Activated effector memory CD4-positive, alpha-beta T cell treated with Interleukin-2 at 50 U/mL for 16 hours (primary cell): ENCODE measurements at places on chromosomes 6 and 20.

DNA sequence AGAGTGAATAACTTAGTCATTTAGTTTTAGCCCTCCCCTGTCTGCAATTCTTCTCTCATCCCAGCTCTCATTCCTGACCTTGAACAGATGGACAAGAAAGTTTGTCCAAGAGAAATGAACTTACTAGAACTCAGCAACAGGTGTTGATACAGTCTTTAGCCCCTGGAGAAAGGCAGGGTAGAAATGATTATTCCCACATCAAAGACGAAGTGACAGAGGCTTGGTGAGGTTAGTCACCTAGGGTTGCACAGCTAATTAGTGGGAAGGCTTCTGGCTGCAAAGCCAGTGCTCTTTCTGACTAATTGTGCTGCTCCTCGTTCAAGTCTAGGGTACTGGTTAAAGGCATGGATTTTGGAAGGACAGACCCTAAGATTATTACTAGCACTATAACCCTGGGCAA, 4.5 kb downstream of the ZDHHC14 start:
- DNase-seq = no peak

DNA sequence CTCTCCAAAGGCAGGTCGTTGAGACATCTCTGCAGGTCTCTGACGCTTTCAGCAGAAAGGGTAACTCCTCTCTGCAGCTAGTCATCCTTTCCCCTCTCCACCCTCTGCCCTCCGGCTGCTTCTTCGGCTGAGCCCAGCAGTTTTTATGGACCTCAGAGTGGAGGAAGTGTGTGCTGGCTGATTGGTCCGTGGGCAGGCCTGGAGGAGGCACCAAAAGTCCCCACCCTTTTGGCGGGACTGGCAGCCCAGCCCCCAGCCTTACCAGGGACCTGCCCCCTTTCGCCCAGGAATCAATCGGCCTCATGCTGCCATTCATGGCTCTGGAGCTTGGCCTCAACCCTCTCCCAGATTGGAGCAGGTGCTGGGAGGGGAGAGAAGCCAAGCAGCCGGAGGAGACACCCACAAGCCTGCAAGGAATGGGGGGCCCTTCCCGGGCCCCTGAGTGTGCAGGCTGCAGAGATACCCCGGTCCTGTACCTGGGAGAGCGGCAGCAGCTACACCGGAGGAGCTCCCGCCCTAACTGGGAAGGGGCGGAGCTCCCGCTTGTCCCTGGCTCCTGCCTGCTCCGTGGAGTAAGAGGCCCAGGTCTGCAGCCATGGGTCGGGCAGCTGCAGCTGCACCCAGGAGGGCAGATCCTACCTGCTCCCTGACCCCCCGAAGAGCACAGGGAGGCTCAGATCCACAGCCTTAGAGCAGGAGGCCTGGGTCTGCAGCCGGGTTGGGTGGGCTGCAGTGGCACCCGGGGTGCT, 170.3 kb upstream of the SOX4 start:
- DNase-seq = no peak

DNA sequence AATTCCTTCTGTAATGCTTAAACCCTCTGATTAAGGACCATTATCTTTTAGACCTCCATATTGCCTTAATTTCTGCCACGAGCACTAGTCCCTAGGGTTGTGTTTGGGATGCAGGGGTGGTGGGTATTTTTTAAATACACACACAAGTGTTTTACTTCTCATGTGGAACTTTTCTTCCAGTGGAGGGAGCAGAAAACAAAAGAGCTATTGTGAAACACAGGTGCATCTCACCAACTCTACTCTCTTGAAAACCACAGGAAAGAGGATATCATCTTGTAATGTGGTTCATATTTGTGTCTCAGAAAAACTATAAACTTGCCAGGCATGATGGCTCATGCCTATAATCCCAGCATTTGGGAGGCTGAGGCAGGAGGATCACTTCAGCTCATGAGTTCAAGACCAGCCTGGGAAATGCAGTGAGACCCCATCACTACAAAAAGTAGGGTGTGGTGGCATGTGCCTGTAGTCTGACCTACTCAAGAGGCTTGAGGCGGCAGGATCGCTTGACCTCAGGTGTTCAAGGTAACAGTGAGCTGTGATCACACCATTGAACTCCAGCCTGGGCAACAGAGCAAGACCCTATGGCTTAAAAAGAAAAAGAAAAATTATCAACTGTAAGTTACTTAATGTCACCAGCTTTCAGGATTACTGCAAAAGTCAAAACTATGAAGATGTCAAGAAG, 37.3 kb downstream of the MRS2 start:
- no peak for DNase-seq

- no peak for DNase-seq
Observed at GRCh38 chr6:111842271-111842822, 30.9 kb downstream of the FYN start.

GRCh38 chr6:43274916-43275597, 23.0 kb upstream of the SLC22A7 start:
- DNase-seq = peak; percentile 11

DNA sequence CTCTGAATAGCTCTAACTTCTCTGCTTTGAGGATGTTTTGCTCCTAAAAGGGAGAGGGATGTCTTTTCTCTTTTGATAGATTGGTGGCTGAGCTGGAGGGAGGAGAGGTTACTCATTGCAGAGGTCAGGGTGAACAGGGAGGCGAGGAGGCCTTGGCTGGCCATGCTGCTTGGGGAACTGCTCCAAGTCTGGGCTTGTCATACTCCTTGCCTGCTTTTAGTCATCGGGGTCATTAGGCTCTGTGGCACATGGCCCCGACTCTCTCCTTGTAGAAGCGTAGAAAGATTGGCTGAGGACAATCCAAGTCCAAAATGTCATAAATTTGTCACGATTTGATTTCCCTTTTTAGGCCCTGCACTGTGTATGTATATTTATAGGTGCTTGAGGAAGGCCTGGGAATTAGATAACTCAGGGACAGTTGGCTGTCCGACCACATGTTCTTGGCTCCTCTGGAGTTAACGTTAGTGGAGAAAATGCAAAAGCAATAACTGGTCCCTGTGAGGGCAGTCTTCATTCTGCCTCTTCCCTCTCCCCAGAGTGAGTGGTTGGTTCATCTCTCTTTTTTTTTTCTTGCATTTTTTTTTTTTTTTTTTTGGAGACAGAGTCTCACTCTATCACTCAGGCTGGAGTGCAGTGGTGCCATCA, 160.1 kb downstream of the SCP2D1 start:
- no peak for DNase-seq

GRCh38 chr6:14784596-14785492, 461.0 kb upstream of the JARID2 start:
- DNase-seq = peak; percentile 16

- no peak for DNase-seq
Observed at GRCh38 chr20:44026647-44027342, 112.1 kb downstream of the TOX2 start.

DNA sequence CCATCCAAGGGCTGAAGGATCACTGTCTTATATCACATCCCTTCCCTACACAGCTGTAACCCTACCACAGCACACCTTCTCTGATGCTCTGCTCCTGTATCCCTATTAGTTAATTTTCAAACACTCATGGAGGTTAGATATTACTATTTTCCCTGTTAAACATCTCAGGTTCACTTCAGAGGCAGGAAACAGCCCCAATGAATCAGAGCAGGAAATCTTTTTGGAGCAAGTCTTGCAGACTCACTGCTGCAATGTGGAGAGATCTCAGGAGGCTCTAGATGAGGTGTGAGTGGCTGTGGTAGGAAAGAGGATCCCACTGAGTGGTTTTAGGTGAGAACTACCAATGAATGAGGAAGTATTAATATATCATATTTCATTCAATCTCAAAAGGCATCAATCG, 19.7 kb upstream of the HTR1B start:
- DNase-seq = no peak

GRCh38 chr20:15058841-15059240, 721.4 kb upstream of the FLRT3 start:
- no peak for DNase-seq

GRCh38 chr6:39791311-39791710, 865 bp upstream of the DAAM2 start:
- DNase-seq = no peak

- no peak for DNase-seq
Observed at GRCh38 chr20:18436847-18437246, 30.0 kb downstream of the DZANK1 start.

DNA sequence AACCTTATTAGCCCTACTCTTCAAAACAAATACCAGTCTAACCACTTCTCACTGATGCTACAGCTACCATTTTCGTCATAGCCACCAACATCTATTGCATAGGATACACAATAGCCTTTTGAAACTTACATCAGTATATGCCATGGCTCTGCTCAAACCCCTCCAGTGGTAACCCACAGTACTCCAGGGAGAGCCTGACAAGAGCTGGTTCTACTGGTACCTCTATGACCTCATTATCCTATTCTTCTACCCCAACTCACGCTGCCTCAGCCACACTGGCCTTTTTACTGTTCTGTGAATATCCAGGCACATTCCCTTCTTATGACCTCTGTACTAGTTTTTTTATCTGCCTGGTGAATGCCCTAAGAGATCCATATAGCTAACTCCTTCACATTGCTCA, 157.6 kb downstream of the ARHGAP18 start:
- DNase-seq = no peak

- DNase-seq = peak; percentile 70
Observed at GRCh38 chr6:160520043-160520904, 143.8 kb downstream of the LPA start.

- DNase-seq = no peak
Observed at GRCh38 chr6:170038251-170038650, 252.6 kb downstream of the DLL1 start.

DNA sequence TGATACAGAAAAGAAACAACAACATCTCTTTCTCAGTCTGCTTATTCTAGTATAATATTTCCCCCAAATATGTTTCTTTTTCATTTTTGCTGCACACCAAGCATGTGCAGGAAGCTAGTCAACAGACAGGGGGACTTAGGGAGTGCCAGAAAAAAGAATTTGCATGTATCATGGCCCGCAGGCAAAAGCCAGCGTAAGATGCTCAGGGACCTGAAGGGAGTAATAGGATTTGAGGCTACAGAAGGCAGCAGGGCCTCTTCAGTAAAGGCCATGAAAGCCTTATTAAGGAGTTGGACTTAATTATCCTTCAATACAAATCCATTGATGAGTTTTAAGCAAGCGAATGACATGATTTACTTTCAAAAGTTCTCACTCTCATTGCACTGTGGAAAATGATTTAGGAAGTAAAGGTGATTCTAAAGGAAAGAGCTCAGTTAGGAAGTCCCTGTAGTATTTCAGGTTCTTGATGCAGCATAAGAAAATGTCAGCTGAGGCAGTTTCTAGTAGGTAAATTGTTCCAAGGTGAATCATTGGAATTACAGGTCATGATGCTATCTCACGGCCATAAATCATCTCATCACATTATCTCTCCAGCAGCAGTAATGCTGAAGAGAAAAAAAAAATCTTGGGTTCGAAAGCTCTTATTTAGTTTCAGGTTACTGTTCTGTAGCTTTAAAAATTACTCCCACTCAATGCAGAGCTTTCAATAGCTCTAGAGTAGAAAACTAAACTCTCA, 94.8 kb downstream of the PTCHD4 start:
- no peak for DNase-seq

DNA sequence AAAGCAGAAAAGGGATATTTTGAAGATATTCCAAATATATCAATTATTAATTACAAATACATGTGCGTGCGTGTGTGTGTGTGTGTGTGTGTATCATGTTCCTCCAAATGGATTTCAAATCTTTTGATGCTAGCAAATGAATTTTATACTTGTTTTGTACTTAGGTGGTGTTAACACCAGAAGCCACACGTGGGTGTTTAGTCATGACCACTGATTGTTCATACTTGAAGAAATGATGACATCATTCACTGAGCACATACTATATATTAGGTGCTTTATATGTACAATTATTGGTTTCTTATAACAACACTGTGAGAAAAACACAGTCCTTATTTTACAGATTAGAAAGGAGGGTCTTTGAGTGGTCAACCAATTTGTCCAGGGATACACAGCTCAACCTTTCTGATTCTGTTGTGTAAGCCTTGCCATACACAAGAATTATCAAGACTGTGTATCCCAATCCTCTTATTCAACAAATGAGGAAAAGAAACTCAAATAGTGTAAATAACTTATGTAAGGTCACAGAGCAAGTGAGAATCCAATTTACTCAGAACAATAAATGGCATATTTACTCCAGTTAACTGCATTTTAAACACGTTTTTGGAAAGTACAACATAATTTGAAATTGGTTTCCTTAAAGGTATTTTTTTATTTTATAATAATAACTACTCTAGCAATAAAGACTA, 88.5 kb downstream of the BCAS1 start:
- DNase-seq = no peak

- DNase-seq = no peak
Observed at GRCh38 chr6:99521633-99522151, 6.5 kb upstream of the USP45 start.

GRCh38 chr20:23959054-23959453, 29.5 kb downstream of the GGTLC1 start:
- DNase-seq = no peak

DNA sequence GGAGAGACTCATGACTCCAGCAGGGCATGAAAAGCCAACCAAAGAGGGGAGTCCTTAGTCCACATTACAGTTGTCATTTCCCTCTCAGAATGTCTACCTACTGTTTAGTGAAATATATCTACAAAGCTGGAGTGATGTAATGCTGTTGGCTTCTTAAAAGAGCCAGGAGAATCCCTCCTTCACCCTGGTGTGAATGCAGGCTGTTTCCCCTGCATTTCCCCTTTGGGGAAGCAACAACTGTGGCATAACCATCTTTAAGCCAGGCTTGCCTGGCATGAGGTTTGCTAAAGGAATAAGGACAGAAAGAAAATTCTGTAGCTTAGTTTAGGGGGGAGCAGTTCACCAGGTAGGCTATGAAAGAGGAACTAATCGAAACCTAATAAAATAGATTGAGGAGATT, 129.5 kb downstream of the CRYBG1 start:
- DNase-seq = no peak

DNA sequence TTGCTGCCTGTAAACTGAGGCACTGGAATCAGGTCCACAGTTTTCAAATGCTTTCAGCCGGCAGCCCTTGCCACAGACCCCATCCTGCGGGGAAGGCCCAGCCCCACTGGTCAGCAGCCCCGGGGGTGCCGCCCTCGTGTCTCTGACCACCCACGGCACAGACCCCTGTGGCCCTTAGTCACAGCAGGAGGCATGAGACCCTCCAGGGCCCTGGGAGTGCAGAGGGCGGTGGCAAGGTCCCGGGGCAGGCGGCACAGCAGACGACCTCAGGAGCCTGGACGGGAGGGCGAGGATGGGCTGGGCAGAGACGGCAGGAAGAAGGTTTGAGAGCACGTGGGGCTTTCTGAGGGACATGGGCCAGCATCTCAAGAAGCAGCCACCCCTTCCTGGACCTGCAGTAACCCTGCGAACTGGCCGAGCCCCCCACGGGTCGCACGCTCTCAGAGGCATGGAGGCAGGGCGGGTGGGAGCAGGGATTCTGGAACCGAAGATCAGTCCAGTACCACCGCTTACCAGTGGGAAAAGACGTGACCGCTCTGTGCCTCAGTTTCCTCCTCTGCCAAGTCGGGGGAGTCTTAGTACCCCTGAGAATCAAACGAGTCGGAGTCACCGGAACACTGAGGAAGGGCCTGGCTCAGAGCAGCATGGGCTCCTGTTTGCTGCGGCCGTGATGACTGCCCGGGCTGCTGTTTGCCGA, 140.7 kb downstream of the TAF4 start:
- DNase-seq = no peak

- DNase-seq = no peak
Observed at GRCh38 chr6:788058-788457, 95.1 kb upstream of the EXOC2 start.
